ENCODE measurements at places on chromosomes 12 and 14.

- no peak for DNase-seq
These were observed 58.5 kb upstream of the HIF1A start for GRCh38 chr14:61636779-61637178.

DNA sequence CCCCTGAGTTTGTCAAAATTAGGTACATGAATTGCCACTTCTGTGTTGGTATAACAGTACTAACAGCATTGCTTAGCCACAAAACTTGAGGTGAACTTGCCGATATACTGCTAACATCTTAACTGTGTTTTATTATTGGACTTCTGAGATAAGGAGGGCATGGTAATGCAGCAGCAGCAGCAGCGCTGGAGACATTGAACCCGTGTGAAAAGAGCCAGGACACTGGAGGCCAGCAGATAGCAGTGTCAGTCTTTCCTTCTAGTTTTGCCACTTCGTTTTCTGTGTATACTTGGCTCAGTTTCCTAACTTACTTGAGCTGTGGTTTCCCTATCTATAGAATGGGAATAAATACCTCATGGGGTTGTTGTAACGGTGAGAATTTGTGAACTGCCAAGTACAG is 82.7 kb downstream of the KTN1 start:
- no peak for DNase-seq

GRCh38 chr12:8890313-8891085 is 23.8 kb upstream of the PHC1 start:
- no peak for DNase-seq

DNA sequence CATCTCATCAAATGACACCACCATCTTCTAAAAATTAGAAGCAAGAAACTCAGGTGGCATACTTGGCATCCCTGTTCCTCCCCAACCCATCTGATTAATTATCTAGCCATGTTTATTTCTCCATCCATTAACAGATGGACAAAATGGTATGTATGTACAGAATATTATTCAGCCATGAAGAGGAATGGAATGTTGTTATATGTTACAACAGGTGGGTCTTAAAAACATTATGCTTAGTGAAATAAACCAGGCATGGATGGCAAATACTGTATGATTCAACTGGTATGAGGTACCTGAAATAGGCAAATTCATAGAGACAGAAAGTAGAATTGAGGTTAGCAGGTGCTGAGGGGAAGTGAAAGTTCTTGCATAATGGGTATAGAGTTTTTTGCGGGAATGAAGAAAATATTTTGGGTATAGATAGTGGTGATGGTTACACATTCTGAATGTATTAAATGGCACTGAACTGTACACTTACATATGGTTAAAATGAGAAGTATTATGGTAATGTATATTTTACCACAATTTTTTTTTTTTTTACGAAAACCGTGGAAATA is 17.5 kb downstream of the YY1 start:
- no peak for DNase-seq

- no peak for DNase-seq
These were observed 2.1 kb downstream of the MSI1 start for GRCh38 chr12:120366845-120367232.

Measured in fibroblast of skin of left biceps (primary cell).